ENCODE measurements at places on chromosomes 7 and 10.
A peak's percentile ranks its signal among the peaks of the same experiment; 100 is the strongest.

DNA sequence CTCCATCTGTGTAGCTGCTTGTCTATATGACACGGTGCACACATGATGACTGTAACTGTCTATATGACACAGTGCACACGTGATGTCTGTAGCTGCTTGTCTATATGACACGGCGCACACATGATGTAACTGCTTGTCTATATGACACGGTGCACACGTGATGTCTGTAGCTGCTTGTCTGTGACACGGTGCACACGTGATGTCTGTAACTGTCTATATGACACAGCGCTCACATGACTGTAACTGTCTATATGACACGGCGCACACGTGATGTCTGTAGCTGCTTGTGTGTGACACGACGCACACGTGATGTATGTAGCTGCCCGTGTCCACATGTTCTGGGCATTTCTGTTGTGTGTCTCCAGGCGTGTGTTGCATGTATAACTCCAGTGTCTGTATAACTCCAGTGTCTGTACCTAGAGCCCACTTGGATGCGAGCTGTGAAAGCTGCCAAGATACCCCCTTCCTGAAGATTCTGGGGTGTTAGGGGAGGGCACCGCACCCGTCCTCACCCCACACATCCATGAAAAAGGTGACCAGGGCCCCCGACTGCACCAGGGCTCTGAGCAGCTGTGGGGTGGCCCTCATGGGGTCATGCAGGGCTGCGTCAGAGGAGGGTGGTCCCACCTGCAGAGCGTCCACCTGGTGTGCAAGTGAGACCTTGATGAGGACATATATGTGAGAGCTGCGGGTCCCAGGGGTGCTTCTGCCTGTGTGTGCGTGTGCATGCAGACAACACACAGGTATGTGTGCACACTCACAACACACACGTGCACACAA is 137.9 kb downstream of the ELFN1 start:
- no peak for DNase-seq

DNA sequence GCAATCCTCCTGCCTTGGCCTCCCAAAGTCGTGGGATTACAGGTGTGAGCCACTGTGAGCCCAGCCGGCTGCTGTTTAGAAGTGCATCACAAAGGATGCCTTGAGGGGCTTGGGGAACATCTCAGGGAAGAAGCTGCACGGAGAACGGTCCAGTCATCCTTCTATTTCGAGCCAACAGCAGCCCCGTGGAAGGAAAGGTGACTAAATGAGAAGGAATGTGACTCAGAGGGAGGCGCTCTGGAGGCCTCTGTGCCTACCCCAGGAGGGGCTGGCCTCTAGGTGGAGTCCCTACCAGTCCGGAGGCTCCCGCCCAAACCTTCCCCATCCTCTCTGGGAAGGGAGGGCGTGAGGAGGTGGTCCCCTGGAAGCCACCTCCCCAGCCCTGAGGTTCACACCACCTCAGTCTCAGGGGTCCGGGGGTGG is 76.2 kb downstream of the CTBP2 start:
- DNase-seq = peak; percentile 95

- no peak for DNase-seq
Observed at GRCh38 chr10:124601431-124602120, 140.0 kb downstream of the LHPP start.

DNA sequence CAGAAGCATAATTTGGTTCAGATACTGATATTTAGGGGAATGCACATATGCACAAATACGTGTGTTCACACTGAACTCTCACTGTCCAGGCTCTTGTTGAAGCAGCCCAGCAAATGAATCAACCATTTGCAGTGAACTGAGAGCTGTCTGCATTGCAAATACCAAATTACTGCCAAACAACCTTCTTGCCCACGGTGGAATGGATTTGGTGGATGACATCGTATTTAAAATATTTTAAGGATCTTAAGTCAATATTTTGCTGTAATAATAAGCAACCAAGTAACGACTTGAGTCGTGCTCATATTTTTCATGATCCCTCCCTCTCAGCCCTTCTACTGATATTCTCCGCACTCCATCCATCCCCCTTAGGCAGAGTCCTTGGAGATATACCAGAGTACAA is 107.9 kb upstream of the FEZF1 start:
- peak; percentile 30 for DNase-seq

GRCh38 chr7:129902788-129903422 is 49.9 kb downstream of the UBE2H start:
- DNase-seq = peak; percentile 52

- no peak for DNase-seq
Observed at GRCh38 chr10:102287538-102287937, 42.2 kb downstream of the GBF1 start.

- DNase-seq = peak; percentile 79
Observed at GRCh38 chr10:87635498-87636312, 24.0 kb upstream of the PAPSS2 start.

- no peak for DNase-seq
Observed at GRCh38 chr7:52475001-52475582, 560.3 kb upstream of the POM121L12 start.

- no peak for DNase-seq
Observed at GRCh38 chr10:96643920-96644319, 57.1 kb upstream of the TM9SF3 start.

GRCh38 chr7:34845666-34846361 is 187.8 kb downstream of the NPSR1 start:
- peak; percentile 29 for DNase-seq

DNA sequence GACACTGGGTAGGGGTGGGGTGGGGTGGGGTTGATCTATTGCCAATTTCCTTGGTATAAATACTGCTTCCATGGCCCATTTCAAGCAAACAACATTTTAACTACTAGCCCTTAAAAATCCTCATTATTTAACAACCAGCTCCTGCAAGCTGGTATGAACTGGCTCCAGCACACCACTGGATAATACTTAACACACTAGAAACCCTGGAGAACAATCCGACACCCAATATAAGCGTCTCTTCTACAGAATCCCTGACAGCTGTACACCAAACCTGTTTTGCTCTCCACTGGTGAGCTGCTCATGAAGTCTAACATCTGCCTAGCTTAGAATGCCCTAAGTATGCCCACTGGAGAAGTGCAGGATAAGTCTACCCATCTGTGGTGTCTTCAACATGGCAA is 116.8 kb downstream of the HIPK2 start:
- no peak for DNase-seq

- DNase-seq = peak; percentile 74
Observed at GRCh38 chr10:45040921-45041542, 40.3 kb downstream of the ZNF22 start.

DNA sequence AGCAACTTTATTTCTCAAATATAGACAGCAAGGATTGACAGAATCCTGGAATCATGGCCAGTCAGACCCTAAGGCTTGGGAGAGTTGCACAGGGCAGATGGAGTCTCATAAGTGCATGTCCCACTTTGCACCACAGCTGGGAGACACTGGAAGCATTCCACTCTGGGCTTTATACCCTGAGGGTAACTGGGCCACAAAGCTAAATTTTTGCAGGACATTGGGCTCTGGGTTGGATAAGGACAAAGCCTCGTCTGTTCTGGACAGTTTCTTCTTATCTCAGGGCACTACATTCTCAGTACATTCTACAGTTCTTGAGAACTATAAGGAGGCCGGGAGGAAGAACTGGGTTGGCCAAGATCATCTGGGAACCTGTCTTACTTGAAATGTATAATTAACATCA is 158.3 kb upstream of the IGFBP3 start:
- DNase-seq = no peak

GRCh38 chr7:112547916-112548315 is 67.1 kb downstream of the LSMEM1 start:
- DNase-seq = peak; percentile 75

- peak; percentile 45 for DNase-seq
Observed at GRCh38 chr7:147492606-147493005, 1098.0 kb upstream of the C7orf33 start.

GRCh38 chr7:29471444-29472138 is 92.0 kb upstream of the PRR15 start:
- no peak for DNase-seq

DNA sequence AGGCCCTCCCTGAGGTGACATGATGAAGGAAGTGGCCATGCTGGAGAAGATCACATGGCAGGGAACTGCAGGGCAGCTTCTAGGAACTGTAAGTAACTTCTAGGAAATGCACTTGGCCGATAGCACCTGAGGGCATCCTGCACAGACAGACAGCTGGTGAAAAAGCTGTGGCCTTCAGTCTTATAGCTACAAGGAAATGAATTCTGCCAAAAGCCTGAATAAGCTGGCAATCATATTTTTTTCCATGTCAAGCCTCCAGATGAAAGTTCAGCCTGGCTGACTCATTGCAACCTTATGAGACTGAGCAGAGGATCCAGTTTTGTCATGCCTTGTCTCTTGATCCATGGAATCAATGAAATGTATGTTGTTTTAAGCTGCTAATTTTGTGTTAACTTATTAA is 91.1 kb upstream of the CACNA2D1 start:
- peak; percentile 87 for DNase-seq

DNA sequence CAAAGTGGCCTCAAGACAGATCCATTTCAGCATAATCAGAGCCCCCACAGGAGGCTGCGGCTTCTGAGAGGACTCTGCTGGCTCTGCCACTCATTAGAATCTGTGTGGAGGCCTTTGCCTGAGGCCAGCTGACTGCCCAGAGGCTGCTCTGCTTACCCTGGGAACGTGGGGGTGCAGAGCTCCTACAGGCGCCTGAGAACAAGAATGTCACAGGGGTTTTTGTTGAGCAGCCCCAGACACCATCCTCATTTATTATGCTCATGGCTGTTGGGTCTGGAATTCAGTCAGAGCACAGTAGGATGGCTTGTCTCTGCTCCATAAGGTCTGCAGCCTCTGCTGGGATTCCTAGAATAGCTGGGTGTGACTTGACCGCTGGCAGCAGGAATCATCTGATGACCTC is 101.8 kb upstream of the GDF10 start:
- DNase-seq = no peak

- no peak for DNase-seq
Observed at GRCh38 chr10:34491678-34492077, 323.4 kb downstream of the PARD3 start.

GRCh38 chr10:100446130-100446761 is 16.6 kb upstream of the WNT8B start:
- no peak for DNase-seq

GRCh38 chr10:126734967-126735366 is 64.5 kb upstream of the C10orf90 start:
- DNase-seq = no peak

DNA sequence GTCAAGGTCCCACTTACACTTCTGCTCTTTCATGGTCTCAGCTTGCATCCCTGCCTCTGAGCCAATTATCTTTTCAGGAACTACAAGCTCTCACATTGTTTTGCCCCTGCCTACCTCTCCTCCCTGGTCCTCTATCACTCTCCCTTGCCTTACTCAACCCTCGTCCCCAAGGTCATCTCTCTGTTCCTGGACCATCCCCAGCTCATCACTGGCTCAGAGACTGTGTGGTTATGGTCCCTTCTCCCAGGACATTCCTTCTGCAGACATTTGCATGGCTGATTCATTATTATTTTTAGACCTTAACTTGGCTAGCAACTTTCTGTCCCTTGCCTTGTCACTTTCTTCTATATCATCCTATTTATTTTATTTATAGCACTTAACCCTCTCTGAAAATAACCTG is 17.8 kb upstream of the GPAM start:
- no peak for DNase-seq

GRCh38 chr7:104772405-104773345 is 241.3 kb upstream of the KMT2E start:
- DNase-seq = no peak

DNA sequence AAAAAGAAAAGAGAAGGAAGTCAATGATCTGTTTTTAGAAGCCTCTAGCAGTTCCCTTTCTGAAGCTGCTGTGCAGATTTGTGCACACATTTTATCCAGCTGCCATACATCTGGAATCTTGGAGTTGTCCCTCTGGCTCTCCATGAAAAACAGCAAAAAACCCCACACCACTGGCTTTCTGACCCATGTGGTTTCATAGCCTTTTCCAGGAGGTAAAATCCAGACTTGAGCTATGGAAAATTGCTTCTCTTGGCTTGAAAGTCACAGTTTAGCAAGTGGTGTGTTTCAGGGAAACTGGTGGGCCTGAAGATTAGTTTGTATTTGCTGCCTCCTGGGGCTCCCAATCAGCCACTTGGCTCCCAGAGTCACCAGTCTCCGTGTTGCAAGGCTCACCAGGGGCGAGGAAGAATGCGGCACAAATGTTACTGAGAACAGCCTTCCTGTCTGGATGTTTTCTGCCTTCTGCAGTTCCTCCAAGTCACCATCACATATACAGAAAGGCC is 50.1 kb upstream of the ADRB1 start:
- DNase-seq = no peak

GRCh38 chr10:130054021-130054420 is 56.6 kb downstream of the C10orf143 start:
- DNase-seq = no peak

DNA sequence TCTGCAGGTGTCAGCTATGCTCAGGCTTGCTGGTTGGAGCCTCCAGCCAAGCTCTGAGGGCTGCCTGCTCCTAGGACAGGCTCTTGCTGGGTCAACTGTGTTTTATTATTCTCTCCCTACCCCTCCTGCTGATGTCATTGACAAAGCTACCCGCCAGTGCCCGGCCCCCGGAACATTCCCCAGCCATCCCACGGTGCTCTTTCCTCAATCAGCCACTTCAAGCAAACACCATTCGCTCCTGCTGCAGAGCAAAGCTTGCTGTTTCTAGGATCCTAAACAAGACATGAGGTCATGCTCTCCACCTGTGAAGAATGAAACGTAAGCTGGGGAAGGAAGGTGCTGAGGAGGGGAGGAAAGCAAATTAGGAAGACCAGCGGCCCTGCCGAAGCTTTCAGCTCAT is 2.1 kb upstream of the C10orf71 start:
- DNase-seq = no peak

GRCh38 chr10:102603946-102604345 is 40.3 kb upstream of the TRIM8 start:
- DNase-seq = no peak

DNA sequence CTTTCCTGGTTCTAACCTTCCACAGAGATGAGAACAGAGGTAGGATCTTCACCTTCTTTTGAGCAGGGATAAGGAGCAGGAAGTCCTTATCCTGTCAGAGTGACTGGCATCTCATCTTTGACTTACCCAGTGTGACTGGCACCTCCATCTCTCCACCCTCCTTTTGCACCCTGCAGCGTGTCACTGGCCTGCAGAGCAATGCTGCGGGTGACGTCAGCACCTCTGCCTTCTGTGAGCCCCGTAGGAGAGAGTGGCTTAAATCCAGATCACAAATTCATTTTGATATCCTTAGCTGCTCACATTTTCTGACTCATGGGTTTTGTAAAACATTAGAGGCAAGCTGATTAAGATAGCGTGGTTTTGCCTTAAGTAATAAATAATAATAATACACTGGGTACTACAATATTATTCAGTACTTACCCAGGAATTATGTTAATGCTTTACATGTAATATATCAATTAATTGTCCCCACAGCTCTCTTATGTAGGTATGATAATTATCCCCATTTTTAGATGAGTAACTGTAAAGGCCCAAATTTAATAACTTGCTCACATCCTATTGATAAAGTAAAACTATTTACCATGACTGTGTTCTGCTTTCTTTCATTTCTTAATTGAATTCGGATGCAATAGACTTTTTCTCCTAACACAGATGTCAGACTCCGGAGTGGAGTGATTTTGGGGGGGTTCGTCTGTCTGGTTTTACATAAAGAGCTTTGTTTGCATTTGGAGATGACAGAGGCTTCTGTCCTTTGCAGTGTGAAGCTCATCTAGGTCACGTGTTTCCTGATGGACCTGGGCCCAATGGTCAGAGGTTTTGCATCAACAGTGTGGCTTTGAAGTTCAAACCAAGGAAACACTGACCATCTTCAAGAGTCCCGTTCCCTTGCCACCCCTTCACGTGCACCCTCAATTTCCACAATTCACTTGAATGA is 24.9 kb downstream of the MSRB2 start:
- no peak for DNase-seq
